Retinal pigment epithelial cell (primary cell): ENCODE measurements at places on chromosomes 1 and 21.

GRCh38 chr1:202134645-202135172 is 9.8 kb downstream of the ARL8A start:
- no peak for DNase-seq

- DNase-seq, result no peak
Observed at GRCh38 chr1:59366346-59366745, 69.5 kb downstream of the FGGY start.

DNA sequence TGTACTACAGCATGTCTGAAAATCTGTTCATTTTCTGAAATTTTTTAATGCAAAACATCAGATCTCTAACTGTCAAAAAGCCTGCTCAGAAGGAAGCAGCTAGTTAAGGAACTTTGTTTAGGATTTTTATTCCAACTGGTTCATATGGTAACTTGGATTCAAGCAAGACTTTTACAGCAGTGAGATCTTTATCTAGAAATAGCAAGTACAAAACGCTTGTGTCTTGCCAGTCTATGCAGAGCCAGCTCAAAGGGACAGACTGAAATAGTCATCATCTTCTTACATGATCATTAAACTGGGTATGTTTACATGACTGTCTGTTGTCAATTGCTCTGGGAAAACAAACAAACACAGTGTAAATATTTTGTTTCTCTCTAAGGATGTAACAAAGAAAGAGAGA is 37.6 kb downstream of the DDAH1 start:
- no peak for DNase-seq

DNA sequence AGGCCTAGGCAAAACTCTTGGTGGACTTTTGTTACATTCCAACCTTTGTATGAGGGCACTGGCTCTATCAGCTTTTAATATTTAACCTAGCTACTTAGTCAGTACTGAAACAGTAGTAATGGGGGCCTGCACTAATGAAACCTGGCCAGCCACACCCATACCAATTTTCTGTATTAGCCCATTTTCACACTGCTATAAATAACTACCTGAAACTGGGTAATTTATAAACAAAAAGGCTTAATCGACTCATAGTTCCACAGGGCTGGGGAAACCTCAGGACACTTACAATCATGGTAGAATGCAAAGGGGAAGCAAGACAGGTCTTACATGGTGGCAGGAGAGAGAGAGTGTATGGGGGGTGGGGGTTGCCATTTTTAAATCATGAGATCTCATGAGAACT is 245.7 kb upstream of the RGS18 start:
- DNase-seq, result no peak

- no peak for DNase-seq
Observed at GRCh38 chr21:17416139-17416538, 96.7 kb upstream of the CXADR start.

- no peak for DNase-seq
Observed at GRCh38 chr1:16235944-16236510, 956 bp downstream of the CPLANE2 start.
